Neuronal stem cell (in vitro differentiated cells): ENCODE measurements at places on chromosomes 1 and 21.

GRCh38 chr1:85884372-85885035, 176.3 kb upstream of the ZNHIT6 start:
- DNase-seq, result no peak

DNA sequence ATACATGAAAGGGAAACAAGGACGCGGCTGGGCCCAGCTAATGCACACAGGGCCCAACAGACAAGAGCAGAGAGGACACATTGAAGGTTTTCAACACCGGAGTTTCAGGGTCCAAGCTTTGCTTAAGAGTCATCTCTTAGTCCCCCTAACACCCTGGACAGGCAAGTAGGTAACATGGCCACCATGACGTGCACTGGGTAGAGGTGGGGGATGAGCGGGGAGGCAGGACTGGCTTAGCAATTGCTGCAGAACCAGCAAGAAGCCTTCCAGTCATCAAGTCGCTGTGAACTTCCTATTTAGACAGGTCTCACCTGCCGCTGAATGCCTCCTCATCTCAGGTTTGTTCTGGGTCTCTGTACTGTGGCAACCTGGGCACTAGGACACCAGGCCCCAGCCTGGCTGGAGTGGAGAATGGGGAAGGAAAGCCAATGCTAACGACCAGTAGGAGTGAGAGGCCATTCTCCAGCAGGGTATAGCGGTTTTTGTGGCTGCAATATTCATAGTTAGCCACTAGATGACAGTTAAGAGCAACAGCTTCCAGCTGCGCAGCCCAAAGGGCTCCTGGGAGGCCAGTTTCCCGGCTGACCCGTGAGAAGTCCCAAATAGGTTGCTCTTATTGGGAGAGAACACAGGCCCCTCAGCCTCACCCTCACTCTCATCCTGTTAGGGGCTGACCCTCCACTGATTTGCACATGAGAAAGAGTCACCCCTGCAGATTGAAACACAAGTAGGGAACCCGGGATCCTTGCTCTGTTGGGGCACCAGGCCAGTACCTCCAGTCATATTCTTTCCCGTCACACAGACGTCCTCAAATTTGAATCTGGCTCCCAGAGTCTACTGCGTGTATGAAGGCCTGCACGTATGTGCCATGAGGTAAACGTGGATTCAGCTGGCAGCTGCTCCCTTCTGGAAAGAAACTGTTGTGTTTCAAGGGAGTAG, 6.0 kb upstream of the PIGC start:
- DNase-seq, result peak; percentile 54

DNA sequence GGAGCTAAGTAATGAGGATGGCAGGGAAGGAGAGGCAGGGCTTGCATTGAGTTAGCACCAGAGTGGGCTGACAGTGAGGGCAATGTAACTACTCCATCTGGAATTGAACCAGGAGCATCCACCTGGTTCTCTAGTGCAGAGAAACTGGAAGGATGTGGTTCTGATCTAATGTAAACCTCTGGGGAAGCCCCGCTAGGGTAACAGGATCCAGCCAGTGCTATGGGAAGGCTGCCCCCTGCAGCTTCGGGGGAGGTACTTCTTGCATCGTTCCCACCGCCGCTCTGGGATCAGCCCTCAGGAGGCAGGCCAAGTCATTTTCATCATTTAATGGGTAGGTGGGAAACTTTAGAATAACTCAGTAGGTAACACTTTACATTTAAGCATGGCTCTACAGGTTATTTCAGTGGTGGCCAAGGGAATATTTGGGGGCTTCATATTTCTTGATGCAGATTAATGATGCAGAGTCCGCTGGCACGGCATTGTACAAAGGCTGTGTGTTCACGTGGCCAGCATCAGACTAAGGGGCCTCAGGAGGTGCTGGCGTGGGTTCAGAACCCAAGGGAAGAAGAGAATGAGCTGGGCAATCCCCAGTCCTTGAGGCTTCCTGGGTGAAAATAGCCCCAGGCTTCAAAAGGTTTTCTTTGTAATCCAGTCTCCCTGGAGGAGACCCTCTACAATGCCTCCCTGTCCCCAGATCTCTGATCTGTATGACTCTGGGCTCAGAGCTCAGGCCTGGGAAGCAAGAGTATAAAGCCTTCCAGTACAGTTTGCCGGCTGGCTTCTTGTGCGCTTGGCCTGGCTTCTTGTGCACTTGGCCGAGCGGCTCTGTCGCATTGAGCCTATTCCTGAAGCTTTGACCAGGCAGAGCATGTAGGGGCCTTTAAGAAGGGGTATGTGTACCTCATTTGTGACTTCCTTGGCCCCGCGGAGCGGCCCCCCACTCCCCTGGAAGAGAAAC, 26.4 kb upstream of the KAZN start:
- DNase-seq, result peak; percentile 4

GRCh38 chr1:235022981-235023710, 105.5 kb downstream of the TOMM20 start:
- no peak for DNase-seq

- DNase-seq, result no peak
These were observed 2.8 kb upstream of the ENAH start for GRCh38 chr1:225655509-225656258.

- no peak for DNase-seq
These were observed 20.8 kb downstream of the PPFIA4 start for GRCh38 chr1:203046984-203047630.

- no peak for DNase-seq
These were observed 82.3 kb downstream of the TBX19 start for GRCh38 chr1:168362991-168363390.

- DNase-seq, result no peak
These were observed 121.5 kb downstream of the CAMTA1 start for GRCh38 chr1:6906783-6907182.

GRCh38 chr1:116972674-116973030, 28.9 kb upstream of the CD101 start:
- no peak for DNase-seq

DNA sequence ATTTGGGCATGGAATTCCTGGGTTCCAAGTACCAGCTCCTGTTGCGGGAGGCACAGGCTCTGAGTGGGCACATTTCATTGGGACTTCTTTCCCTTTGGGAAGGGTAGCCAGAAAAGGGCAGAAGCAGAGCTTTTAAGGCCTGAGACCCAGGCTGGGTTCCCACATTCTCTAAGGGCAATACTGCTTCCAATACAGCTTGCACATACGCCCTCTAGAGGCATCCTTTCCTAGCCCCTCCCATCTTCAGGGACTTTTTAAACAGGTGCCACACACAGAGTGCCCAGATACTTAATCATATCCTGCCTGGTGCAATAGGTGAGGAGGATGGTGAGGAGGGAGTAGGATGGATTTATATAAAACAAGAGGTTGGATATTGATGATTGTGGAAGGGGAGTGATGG, 5.7 kb downstream of the GPR88 start:
- no peak for DNase-seq

DNA sequence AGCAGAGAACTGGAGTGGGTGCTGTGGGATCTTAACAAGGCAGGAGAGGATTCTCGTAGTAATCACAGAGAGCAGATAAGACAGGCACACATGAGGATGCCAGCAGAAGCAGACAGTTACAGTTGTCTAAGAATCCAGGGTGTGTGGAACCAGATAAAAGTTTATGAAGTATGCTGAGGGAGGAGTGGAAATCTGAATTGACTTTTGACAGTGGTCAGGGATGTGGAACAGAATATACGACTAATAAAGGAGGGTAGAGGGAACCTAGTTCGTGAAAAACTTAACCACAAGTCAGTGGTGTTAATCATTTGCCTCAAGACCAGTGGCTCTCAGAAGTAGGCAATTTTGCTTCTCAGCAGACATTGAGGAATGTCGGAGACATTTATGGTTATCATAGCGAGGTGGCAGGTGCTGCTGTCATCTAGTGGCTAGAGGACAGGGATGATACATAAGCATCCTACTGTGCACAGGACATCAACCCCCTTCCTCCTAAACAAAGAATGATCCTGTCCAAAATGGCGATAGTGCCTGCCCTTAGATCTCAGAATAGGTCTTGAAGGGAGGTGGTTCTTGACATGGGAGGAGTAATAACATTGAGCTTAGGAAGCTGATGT, 3.0 kb downstream of the LRRC8D start:
- no peak for DNase-seq

GRCh38 chr1:155309423-155310021, 856 bp downstream of the FDPS start:
- no peak for DNase-seq

- DNase-seq, result no peak
These were observed 149.6 kb downstream of the RHOU start for GRCh38 chr1:228884615-228885566.

GRCh38 chr1:166116026-166116425, 50.8 kb downstream of the FAM78B start:
- no peak for DNase-seq

DNA sequence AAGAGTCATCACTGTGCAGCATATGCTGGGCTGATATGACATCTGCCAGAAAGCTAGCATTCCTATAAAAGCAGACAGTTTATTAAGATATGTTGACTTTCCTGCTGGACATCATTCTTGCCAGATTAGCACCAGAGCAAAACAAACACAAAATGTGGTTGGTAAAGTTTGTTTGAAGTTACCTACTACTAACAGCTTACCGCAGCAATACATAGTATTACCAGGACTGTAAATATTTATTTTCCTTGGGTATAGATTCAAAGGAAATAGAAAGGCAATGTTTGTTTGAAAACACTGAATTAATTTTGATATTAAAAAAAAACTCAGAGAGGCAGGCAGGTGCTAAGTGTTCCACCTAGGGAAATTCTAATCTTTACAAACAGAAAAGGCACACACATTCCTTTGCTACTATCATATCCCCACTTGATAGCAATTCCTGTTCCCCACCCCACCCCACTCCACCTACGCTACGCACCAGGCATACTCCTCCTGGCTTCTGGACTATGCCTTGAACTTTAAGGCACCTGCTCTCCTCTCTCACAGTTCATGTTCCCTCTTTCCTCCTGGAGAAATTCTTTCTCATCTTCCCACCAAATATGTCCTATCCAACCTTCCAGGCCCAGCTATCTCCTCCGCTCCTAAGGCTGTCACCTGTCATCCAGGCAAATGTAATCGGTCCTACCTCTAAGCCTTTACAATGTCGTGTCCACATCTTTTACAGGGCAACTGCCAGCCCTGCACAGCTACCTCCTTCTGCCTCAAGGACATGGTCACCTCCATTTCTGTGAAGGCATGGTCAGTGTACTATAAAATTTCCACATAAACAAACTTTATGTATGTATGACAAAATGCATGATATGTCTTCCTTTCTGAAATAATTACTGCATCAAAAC, 34.7 kb downstream of the PTPN14 start:
- no peak for DNase-seq

DNA sequence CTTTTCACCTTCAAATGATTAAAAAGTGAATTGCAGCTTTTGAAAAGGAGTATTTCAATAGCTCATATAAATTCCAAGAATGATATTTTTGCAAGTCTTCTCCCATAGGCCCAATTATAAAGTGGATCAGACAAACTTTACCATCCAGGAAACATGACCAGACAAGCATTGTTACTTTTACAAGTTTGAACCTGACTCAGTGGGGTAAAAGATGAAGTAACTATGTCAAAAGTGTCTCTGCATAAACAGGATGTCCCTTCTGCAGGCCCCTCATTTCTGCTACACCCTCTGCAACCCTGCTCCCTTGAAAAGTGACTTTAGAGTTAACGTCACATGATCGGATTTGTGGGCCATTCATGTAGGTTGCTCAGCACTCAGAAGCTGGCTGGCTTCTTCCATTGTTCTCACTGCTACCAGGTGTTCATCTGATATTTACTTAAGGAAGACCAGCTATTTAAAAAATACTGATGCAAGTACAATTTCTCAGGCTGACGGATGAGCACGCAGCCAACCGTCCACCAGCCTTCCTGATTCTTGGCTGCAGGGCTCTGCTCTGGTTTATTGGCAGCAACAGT, 32.3 kb downstream of the URB1 start:
- DNase-seq, result no peak

- DNase-seq, result no peak
These were observed 5.2 kb upstream of the AGO3 start for GRCh38 chr1:35925741-35926140.

DNA sequence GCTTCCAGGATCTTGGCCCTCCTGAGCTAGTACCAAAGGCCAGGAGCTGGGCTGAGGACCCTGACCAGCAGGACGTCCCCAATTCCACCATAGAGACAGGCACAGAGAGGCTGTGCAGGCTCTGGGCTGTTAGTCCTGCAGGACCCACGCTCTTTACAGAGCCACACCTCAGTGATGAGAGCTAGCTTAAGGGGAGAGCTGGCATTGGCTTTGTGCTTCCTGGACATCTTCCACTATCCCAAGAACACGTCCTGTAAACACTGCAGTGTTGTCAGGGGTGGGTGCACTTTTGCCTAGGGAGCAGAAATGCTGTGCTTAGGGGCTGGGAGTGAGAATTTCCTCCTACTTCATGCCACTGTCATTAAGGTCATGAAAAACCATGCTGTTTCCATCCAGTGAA, 91.7 kb upstream of the EDN2 start:
- DNase-seq, result no peak

- no peak for DNase-seq
These were observed 26.4 kb downstream of the LHX4 start for GRCh38 chr1:180256341-180257027.

DNA sequence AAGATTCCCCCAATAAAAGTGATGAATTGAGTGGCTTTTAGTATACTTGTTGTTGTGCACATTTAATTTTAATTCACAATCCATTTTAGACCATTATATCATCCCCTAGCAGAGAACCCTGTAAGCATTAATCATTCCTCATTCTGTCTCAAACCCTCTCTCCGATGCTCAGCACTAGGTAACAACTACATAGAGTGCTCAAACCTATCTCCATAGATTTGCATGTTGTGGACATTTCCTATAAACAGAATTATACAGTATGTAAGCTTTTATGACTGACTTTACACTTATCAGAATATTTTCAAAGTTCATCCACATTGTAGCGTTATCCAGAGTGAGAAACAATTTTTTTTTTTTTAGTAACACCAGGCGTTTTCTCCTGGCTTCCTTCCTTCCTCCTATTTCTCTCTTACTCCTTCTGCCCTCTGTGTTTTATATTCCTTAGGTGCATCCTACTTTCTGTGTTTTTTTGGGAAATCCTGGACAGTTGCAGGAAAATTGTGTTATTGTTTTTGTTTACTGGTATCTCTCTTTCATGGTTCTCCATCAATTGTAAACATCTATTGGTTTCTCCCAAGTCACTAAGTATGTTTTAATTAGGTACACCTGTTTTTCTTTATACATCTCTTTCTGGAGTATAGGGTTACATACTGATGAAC, 1528.0 kb upstream of the TPTE start:
- DNase-seq, result no peak
